ENCODE measurements at places on chromosomes 7 and 10.

DNA sequence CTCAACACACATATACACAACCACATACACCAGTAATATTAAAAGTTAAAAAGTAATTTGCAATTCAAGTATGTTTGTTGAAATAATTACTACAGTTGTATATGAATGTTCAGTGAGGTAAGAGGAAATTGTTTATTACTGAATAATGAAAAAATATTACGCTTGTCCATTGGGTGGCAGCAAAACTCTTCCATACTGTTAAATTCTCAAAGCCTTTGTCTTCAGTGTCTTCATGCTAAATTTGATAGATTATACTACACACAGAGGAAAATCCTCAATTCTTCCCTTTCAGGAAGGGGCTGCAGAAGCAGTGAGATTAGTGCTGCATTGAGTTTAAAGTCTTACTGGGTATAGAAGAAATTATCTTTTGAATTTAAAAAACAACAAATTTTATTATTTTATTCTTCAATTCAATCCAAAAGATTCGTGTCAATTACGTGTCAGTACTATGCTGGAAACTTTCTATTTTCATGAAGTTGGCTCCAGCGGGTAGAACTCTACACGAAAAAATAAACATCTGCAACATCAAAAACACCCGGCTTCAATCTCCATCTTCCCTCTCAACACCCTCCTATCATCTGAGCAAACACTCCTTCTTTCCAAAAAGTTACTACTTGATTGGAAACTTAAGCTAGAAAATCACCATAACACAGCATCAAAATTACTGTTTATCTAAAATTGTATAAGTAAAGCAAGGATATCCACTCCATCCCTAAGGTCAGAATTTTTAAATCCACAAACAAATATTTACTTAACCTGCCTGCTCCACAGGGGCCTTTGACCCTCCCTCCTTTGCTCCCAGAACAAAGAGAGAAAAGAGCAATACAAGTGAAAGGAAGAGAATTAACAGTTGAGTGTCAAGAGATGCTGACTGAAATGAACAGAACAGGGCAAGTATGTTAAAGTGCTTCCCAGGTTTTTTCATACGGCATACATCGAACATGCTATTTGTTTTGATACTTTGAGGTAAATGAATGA, 37.0 kb upstream of the TES start:
- no peak for DNase-seq

DNA sequence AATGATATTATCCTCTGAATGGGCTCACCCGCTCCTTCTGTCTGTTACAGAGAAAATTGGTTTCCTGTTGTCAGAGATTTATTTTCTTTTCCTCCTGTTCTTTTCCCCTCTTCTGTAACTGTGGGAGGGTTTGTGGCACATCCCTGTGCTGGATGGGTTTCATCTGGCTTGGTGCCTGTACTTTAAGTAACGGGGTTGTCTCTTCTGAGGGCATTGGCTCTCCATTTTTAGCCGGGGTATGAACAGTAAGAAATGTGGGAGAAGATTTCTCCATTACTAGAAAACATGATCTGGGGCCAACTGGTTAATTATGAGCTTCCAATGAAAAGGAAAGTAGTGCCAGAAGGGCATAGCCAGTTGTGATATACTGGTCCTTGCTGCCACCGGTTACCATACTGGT, 142.6 kb downstream of the SND1 start:
- DNase-seq: no peak

GRCh38 chr10:112789248-112789647, 160.8 kb upstream of the TCF7L2 start:
- no peak for DNase-seq

DNA sequence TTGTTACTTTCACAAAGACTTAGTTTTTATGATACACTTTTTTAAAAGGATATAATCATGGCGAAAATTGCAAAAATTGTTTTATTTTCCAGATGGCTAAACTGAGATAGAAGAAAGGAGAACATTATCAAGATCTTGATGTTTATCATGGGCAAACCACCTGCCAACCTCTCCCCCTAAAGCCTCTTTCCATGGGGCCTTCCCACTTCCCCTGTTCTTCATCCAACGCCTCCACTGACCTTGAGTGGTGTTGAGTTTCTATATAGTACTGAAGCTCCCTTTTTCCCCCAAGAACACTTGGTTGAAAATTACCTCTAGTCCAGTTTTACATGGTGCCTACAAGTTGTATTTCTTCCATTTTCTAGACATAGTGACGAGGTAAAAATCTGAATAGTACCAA, 5.0 kb downstream of the CREB3L2 start:
- no peak for DNase-seq

GRCh38 chr10:112327678-112328077, 44.5 kb downstream of the TECTB start:
- no peak for DNase-seq

GRCh38 chr10:114518401-114519305, 114.4 kb upstream of the AFAP1L2 start:
- no peak for DNase-seq

All from stimulated activated CD4-positive, alpha-beta T cell treated with anti-CD3 and anti-CD28 coated beads, TNF-alpha, amount 100 ng/mL, for 48 hours (primary cell).